ENCODE measurements at places on chromosomes 1 and 21.

DNA sequence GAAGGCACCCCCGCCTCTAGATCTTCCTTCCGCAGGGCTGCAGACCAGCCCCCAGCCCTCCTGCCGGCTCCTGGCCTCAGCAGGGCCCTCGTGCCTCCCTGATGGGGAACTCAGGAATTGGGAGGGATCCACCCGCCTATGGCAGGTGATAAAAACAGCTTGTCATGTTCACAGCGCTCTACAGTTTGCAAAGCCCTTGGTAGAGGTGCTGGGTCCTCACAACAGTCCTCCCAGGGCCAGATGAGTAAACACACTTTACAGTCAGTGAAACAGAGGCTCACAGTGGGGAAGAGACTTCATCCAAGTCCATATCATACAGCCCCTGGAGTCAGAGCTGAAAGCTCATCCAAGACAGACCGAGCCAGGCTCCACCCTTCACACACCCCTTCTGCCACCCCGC is 97.0 kb upstream of the IFFO2 start:
- DNase-seq: no peak

DNA sequence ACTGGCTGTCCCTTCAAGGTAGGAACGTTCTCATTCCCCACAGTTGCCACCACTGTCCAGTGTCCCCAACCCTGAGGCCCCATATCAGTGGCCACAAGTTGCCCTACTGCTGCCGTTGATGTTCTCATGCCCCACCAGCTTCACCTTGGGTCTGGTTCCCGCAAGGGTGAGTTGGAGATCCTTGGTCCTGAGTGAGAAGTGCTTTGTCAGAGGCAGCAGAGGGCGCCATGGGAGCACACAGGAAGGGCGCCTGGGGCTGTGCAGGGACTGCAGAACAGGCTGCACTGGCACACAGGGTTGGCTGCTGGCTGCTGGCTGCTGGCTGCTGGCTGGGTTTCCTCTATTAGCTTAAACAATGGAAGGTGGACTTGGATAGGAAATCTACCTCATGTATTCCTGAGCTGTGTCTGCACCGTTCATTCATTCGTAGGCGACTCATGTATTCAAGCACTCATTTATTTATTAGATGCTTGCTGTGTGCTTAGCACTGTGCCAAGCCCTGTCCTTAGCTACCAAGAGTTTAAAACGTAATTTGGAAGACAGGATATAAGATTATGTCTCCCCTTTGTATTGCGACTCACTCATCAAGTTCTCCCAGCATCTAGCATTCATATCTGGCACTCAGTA is 2.1 kb upstream of the S100A9 start:
- peak; percentile 94 for DNase-seq

DNA sequence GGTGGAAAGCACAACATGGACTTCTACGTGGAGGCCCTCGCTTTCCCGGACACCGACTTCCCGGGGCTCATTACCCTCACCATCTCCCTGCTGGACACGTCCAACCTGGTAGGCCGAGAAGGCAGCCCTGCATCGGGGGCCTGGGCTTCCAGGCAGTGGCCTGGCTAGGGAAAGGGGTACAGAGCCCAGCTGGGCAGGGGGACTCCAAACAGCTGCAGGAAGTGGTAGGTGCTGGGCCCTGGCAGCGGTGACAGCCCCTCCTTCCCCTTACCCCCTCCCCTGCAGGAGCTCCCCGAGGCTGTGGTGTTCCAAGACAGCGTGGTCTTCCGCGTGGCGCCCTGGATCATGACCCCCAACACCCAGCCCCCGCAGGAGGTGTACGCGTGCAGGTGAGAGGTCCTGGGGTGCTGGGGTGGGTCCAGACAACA is 30.0 kb upstream of the PADI6 start:
- no peak for DNase-seq

DNA sequence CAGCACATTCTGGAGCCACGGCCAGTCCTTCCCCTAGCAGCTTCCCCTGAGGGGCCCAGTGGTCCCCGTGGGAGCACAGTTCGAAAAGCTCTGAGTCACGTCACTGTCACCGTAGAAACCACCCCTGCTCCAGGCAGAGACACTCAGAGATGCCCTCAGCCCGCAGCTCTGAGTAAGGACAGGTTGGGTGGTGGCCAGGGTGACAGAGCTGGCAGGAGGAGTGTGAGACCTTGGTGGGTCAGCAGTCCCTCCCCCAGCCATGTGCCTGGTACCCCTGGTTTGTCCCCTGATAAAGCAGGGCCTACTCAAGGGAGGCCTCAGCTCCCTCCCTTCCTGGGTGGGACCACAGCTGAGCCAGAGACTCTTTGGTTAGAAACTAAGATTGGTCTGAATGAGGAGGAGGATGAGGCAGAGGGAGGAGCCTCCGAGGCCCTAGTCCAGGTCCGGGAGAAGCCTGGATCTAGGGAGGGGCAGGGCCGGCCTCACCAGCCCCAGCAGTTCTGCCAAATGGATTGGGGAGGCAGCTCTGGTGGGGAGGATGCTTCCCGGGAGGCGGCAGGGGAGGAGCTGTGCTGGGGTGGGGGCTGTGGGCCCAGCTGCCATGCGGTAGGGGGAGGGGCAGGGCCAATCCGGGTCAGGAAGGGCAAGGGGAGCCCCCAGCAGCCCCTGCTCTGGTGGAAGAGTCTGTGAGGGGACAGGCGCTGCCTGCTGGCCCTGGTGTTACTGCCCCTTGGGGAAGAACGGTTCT is 55.2 kb downstream of the SLC9A1 start:
- DNase-seq: no peak

- DNase-seq: peak; percentile 62
Measured at GRCh38 chr21:33025489-33026442, at the start of gene OLIG2. Gene OLIG2, plus strand, starts transcription at chr21:33025935. Its CDS starts 928 bp downstream, at chr21:33026863.

GRCh38 chr1:158654571-158654970 is 31.9 kb downstream of the SPTA1 start:
- no peak for DNase-seq

DNA sequence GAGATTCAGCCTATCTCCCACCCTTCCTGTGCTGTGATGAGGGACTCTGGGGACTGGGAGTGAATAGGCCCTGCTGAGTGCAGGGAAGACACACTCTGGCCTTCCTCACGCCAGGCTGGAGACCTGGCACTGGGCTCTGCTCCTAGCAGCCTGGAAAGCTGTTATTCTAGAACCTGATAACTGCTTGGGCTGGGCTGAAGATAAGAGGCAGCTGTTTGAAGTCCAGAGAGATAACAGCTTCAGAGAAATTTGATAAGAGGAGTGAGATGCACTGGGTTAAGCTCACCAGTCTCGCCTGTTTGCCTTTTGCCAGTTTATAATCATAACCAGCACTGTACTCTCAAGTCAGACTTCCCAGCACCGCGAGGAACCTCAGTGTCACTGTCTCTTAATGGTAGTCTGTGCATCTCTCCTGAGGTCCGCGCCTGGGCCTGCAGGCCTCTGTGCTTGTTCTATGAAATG is 46.6 kb upstream of the GPR37L1 start:
- DNase-seq: peak; percentile 59

- no peak for DNase-seq
Measured at GRCh38 chr1:11400567-11400966, 78.4 kb upstream of the DISP3 start.

- DNase-seq: no peak
Measured at GRCh38 chr1:15957221-15958095, 18.4 kb downstream of the ZBTB17 start.

Data from NCI-H526 (cell line).